ENCODE measurements at places on chromosomes 3 and 15. TPM values are rescaled to one million over a fixed set of nuclear protein-coding genes. Genes with fewer than 3 reads are reported as not detected.

GRCh38 chr3:54939557-54940300, 11.9 kb upstream of the LRTM1 start:
- H3K27me3 ChIP-seq, result no peaks in the 10 kb centered on the region
- no peaks in the 10 kb centered on the region for H3K4me1 ChIP-seq
- DNase-seq, result peak; percentile 60
- no peaks in the 10 kb centered on the region for H3K36me3 ChIP-seq
- H3K4me3 ChIP-seq, result no peak overlapping the region

- peaks cover 36% of the 10 kb centered on the region for H3K36me3 ChIP-seq
- peaks cover 18% of the 10 kb centered on the region for H3K4me1 ChIP-seq
- H3K4me3 ChIP-seq, result no peak overlapping the region
- peak; percentile 99 for DNase-seq
- peak overlapping the region; percentile 96 for H3K27ac ChIP-seq
These were observed 74.6 kb downstream of the PRICKLE2 start for GRCh38 chr3:64150623-64151207.

DNA sequence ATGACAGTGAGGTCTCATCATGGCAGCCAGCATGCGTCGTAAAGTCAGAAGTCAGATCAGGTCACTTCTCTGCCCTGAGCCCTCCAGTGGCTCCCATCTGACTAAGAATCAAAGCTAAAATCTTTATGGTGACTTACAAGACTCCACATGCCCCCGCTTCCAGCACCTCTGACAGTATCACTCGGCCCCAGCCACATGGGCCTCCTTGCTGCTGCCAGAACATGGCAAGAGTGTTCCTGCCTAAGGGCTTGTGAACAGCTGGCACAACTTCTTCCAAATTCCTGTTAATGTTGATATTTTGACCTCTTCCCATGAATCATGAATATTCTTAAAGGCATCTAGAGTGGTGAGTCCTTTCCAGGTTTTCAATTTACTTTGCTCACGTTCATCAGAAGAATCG, 20.5 kb downstream of the POLR2M start:
- no peak overlapping the region for H3K4me3 ChIP-seq
- peak; percentile 16 for DNase-seq
- no peaks in the 10 kb centered on the region for H3K36me3 ChIP-seq
- H3K27ac ChIP-seq, result no peak overlapping the region
- H3K4me1 ChIP-seq, result no peaks in the 10 kb centered on the region

- H3K4me3 ChIP-seq, result no peak overlapping the region
- DNase-seq, result peak; percentile 62
- peaks cover 9% of the 10 kb centered on the region for H3K36me3 ChIP-seq
- H3K27me3 ChIP-seq, result no peaks in the 10 kb centered on the region
These were observed 32.8 kb downstream of the ZNF589 start for GRCh38 chr3:48273594-48274211.

DNA sequence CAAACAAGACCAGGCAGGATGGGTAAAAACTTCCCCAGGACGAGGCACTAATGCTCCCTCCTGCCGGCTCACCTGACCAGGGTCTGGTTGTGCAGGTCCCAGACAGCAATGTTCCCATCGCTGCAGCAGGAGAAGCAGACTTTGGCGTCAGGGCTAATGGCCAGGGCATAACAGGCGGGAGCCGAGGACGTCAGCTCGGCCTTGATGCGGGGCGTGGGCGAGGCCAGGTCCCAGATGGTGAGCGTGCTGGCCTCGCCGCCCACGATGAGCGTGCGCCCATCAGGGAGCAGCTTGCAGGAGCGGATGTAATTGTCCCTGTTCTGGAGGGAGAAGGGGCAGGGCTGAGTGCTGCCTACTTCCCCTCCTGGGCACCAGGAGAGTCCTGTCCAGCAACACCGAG, 43.4 kb downstream of the TLE3 start:
- no peaks in the 10 kb centered on the region for H3K27me3 ChIP-seq
- H3K27ac ChIP-seq, result no peak overlapping the region
- no peaks in the 10 kb centered on the region for H3K4me1 ChIP-seq
- no peak for DNase-seq

The NGLY1 gene
- total RNA-seq, result 14.9 TPM

The CCDC39 gene
- total RNA-seq, result not detected

The IL1RAP gene
- total RNA-seq, result 9.4 TPM

The MOBP gene
- not detected for total RNA-seq
